ENCODE measurements at places on chromosomes 3 and 15. TPM values are rescaled to one million over a fixed set of nuclear protein-coding genes. Genes with fewer than 3 reads are reported as not detected.

DNA sequence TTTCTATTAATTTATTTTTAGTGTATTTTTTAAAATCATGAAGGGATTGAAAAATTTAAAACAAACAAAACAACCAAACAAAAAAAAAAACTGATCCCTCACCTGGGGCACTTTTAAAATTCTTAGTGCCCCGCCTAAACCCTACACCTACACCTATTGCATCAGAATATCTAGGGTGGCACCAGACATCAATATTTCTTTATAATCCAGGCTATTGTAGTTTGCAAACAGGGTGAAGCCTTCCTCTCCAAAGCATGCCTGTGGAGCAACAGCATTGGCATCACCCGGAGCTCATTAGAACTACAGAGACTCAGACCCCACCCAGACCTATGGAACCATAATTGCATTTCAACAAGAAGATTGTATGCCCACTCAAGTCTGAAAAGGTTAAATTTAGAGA is 54.9 kb upstream of the ACP3 start:
- H3K36me3 ChIP-seq: no peaks in the 10 kb centered on the region
- no peak overlapping the region for H3K27ac ChIP-seq
- no peak overlapping the region for H3K4me3 ChIP-seq
- H3K27me3 ChIP-seq: peaks cover 15% of the 10 kb centered on the region

DNA sequence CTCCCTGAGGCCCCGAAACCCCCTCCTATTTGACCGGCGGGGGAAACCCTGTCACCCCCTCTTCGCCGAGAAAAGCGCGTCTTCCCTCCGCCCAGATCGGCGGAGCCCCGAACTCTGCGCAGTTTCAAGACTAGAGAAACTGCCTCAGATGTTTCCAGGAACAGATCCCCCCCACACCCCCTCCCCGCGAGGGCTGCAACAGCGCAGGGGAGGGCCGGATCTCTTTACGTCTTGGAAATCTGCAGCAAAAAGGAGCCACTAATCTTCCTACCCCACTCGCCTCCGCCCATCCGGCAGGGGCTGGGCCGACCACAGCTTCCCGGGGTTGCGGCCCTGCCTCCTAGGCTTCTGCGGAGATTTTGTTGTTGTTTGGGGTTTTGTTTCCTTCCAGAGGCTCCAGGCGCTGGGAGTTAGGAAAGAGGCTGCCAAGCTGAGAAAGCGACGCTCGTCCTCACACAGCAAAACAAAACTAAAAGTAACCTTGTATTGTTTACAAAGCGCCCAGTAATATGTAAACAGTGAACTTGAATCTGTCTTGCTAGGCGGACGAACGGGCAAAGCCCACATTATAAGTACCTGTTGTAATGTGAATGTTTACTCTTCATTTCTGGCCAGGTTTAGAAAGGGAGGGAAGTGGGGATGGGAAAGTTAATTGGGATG is 2.2 kb downstream of the FOXB1 start:
- peak overlapping the region; percentile 84 for H3K27ac ChIP-seq
- DNase-seq: peak; percentile 77
- H3K4me1 ChIP-seq: peaks cover 33% of the 10 kb centered on the region
- H3K36me3 ChIP-seq: peaks cover 5% of the 10 kb centered on the region
- H3K27me3 ChIP-seq: peaks cover 82% of the 10 kb centered on the region

GRCh38 chr3:49530701-49531100 is 23.6 kb upstream of the BSN start:
- no peak overlapping the region for H3K27ac ChIP-seq
- H3K36me3 ChIP-seq: peaks cover 16% of the 10 kb centered on the region
- no peak for DNase-seq
- peaks cover 10% of the 10 kb centered on the region for H3K4me1 ChIP-seq
- no peaks in the 10 kb centered on the region for H3K27me3 ChIP-seq

Gene TFG
- total RNA-seq: 48.4 TPM

Gene DHFR2
- 9.6 TPM for total RNA-seq

Gene GOLGA8J
- total RNA-seq: 0.80 TPM

Gene PCLAF
- total RNA-seq: 110 TPM

DNA sequence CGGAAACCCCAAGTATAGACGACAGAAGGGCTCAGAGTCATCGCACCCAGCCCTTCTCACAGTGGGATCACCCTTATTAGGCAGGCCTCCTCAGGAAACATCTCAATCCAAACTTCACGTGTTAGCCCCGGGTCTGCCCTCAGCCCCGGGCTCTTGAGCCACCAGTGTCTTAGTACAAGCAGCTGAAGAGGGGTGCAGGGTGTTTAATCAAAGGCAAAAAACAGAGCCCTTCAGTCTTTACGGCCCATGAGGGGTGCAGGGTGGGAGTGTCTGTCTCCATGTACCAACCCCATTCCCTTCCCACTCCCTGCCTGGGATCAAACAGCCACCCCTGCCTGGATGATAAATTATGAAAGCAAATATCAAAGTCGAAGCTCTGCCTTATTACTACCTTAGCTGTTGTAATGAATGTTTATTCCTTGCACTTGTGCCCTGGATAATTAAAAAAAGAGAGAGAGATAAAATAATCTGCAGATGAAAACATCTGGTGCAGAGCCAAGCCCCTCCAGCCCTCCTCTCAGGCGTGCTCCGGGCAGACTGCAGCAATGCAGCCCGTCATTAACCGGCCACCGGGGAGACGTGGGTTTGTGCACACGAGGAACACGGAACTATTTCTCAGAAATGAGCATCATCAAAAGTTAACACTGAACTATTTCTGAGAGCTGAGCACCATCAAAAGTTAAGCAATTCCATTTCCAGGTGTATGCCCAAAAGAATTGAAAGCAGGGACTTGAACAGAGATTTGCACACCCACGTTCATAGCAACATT is 64.5 kb downstream of the ADAMTS17 start:
- H3K27me3 ChIP-seq: no peaks in the 10 kb centered on the region
- H3K27ac ChIP-seq: no peak overlapping the region
- no peak overlapping the region for H3K4me3 ChIP-seq
- H3K36me3 ChIP-seq: no peaks in the 10 kb centered on the region
- no peaks in the 10 kb centered on the region for H3K4me1 ChIP-seq

Gene MUSTN1
- 1.3 TPM for total RNA-seq

DNA sequence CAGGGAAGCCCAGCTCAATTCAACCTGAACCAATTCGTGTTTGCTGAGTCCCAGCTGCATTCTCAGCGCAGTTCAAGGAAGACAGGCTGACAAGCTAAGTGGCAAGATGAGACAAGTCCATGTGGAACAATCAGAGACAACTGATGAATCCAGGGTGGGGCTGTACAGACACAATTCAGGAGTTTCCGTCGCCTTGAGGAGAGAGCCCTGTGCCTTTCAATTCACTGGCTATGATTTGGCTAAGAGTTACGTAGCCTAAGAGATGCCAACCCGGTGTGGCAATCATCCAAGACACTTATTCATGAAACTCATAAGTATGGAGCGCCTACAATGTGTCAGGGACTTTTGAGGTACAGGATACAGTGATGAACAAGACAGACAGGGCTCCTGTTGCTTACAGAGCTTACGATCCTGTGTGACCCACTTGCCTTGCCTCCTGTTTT is 15.5 kb upstream of the ZBED2 start:
- DNase-seq: no peak
- peaks cover 91% of the 10 kb centered on the region for H3K4me1 ChIP-seq
- no peaks in the 10 kb centered on the region for H3K27me3 ChIP-seq
- peak overlapping the region; percentile 93 for H3K27ac ChIP-seq
- peak overlapping the region; percentile 69 for H3K4me3 ChIP-seq

DNA sequence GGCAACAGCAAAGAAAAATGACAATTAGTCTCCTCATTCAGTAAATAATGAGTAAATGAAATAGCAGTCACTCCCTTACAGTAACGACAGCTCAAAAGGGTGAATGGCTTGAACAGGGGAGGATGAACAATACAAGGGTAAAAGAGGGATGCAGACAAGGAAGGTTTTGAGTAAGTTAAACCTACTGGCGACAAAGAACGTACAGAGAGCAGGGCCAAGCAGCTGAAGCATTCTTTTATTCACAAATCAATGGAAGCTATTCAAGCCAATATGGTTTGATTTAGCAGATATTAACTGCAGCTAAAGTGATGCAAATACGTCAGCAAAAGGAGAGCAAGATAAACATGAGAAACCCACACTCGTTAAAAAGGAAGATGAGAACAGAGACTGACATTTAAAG is 90.7 kb upstream of the ICE2 start:
- peak overlapping the region; percentile 39 for H3K27ac ChIP-seq
- peak overlapping the region; percentile 38 for H3K4me3 ChIP-seq
- H3K36me3 ChIP-seq: peaks cover 12% of the 10 kb centered on the region
- DNase-seq: no peak

GRCh38 chr3:63351159-63352007 is 73.3 kb downstream of the SYNPR start:
- no peaks in the 10 kb centered on the region for H3K36me3 ChIP-seq
- no peaks in the 10 kb centered on the region for H3K4me1 ChIP-seq
- no peak overlapping the region for H3K4me3 ChIP-seq
- no peak for DNase-seq
- no peak overlapping the region for H3K27ac ChIP-seq

Gene DAZL
- not detected for total RNA-seq

- peaks cover 21% of the 10 kb centered on the region for H3K27me3 ChIP-seq
- H3K4me1 ChIP-seq: peaks cover 32% of the 10 kb centered on the region
- peak overlapping the region; percentile 60 for H3K4me3 ChIP-seq
- DNase-seq: no peak
Observed at GRCh38 chr3:13077431-13078162, 4.4 kb upstream of the IQSEC1 start.

GRCh38 chr15:26595611-26596010 is 177.3 kb downstream of the GABRB3 start:
- H3K4me1 ChIP-seq: no peaks in the 10 kb centered on the region
- no peak overlapping the region for H3K27ac ChIP-seq
- H3K4me3 ChIP-seq: no peak overlapping the region
- DNase-seq: no peak
- H3K36me3 ChIP-seq: no peaks in the 10 kb centered on the region

- no peaks in the 10 kb centered on the region for H3K27me3 ChIP-seq
- DNase-seq: no peak
- no peak overlapping the region for H3K27ac ChIP-seq
- H3K4me1 ChIP-seq: peaks cover 68% of the 10 kb centered on the region
- no peak overlapping the region for H3K4me3 ChIP-seq
- H3K36me3 ChIP-seq: peaks cover 65% of the 10 kb centered on the region
Observed at GRCh38 chr3:108130701-108131474, 40.1 kb upstream of the CD47 start.

- H3K36me3 ChIP-seq: peaks cover 6% of the 10 kb centered on the region
- no peak overlapping the region for H3K4me3 ChIP-seq
- peaks cover 2% of the 10 kb centered on the region for H3K27me3 ChIP-seq
- no peak overlapping the region for H3K27ac ChIP-seq
- H3K4me1 ChIP-seq: no peaks in the 10 kb centered on the region
- peak; percentile 50 for DNase-seq
Observed at GRCh38 chr3:68972358-68972979, 40.1 kb upstream of the TAFA4 start.

Gene CYP1A1
- total RNA-seq: 12.4 TPM

DNA sequence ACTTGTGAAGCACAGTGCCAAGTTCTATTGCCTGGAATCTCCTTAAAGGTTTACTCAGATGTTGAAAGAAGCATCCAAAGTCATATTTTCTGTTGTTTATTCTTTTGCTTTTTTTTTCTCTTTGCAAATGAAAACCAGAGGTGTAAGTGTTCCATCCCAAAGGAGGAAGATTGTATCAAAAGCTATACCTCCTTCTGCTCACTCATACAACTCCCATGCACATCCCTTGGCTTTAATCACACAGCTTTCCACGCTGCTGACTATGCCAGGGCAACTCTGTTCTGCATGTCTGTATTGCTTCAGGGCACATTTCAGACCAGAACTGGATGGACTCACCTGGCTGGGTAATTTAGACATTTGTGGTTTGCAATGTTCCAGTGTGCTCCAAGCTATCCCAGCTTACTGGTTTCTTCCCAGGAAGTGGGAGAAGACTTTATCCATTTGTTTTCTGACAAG is 399.6 kb upstream of the TBL1XR1 start:
- peak overlapping the region; percentile 79 for H3K4me3 ChIP-seq
- H3K27me3 ChIP-seq: no peaks in the 10 kb centered on the region
- H3K27ac ChIP-seq: peak overlapping the region; percentile 95
- H3K4me1 ChIP-seq: peaks cover 51% of the 10 kb centered on the region
- peaks cover 6% of the 10 kb centered on the region for H3K36me3 ChIP-seq
- DNase-seq: no peak

GRCh38 chr3:59756934-59757333 is 707.1 kb upstream of the CFAP20DC start:
- no peak overlapping the region for H3K27ac ChIP-seq
- peaks cover 40% of the 10 kb centered on the region for H3K4me1 ChIP-seq
- peaks cover 14% of the 10 kb centered on the region for H3K27me3 ChIP-seq
- no peak for DNase-seq
- H3K36me3 ChIP-seq: peaks cover 15% of the 10 kb centered on the region
- no peak overlapping the region for H3K4me3 ChIP-seq

DNA sequence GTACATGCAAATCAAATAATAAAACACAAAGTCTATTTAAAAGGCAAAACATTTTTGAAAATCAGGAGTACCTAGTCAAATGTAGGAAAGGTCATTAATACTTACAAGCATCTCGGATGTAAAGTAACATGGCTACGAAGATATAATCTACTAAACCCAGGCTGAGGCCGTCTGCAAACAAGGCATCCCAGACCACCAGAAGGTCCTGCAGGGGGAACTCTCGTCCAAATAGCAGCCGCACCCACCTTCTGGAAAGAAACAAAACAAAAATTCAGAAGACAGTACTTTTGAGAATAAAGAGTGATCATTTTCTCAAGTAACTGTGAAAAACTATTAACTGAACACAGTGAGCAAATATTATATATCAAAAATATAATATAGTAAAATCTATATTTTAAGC is 423.1 kb downstream of the PLCL2 start:
- H3K4me1 ChIP-seq: peaks cover 2% of the 10 kb centered on the region
- H3K27me3 ChIP-seq: no peaks in the 10 kb centered on the region
- no peak for DNase-seq
- H3K27ac ChIP-seq: no peak overlapping the region

Gene DZIP1L
- total RNA-seq: not detected

Gene SEMA4B
- total RNA-seq: 14.1 TPM

DNA sequence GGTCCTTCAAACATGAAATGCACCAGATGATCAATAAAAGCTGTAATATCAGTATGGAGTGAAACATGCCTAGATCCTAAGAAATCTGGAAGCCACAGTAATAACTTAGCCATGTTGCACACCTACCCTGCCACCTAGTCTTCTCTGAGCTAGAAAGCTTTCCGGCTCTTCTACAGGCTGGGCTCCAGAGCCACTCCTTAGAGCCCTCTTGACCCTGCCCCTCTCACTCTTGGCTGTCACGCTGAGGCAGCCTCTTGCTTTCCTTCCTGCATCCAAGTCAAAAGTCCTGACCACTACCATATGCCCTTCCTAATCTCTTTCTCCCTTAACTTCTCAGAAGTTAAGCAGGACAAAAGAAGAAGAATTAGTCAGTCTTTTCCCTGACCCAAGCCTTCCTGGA is 17.7 kb downstream of the RBM15B start:
- peaks cover 2% of the 10 kb centered on the region for H3K4me1 ChIP-seq
- DNase-seq: no peak
- H3K36me3 ChIP-seq: peaks cover 12% of the 10 kb centered on the region
- H3K27me3 ChIP-seq: no peaks in the 10 kb centered on the region
- H3K4me3 ChIP-seq: no peak overlapping the region
- H3K27ac ChIP-seq: no peak overlapping the region

Gene ITIH3
- total RNA-seq: not detected

Gene DPPA4
- not detected for total RNA-seq
